ENCODE measurements at places on chromosomes 12 and 14. TPM values are rescaled to one million over a fixed set of nuclear protein-coding genes. Genes with fewer than 3 reads are reported as not detected.

DNA sequence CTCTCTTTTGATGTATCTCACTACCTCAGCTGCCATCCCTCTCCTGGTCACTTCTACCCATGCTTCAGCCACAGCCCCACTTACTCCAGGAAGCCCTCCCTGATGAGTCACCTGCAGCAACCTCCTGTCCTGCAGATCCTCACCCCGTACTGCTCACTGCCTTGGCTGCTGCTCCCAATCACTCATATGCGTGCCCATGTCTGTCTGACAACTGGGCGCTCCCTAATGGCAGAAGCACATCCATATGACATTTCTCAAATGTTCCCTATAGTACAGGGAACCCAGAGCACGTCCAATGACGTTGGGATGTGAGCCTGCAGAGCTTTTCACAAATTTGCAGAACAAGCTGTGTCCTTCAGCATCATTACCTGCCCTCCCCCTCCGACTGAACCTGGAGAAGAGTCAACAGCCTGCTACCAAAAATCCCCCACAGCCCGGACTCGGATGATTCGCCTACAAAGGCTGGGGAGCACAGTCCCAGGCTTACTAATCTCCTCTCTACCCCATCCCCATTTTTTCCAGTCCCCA is 90.0 kb downstream of the SINHCAF start:
- no peak for DNase-seq

- no peak for DNase-seq
These were observed 36.5 kb upstream of the KICS2 start for GRCh38 chr12:64258576-64258975.

DNA sequence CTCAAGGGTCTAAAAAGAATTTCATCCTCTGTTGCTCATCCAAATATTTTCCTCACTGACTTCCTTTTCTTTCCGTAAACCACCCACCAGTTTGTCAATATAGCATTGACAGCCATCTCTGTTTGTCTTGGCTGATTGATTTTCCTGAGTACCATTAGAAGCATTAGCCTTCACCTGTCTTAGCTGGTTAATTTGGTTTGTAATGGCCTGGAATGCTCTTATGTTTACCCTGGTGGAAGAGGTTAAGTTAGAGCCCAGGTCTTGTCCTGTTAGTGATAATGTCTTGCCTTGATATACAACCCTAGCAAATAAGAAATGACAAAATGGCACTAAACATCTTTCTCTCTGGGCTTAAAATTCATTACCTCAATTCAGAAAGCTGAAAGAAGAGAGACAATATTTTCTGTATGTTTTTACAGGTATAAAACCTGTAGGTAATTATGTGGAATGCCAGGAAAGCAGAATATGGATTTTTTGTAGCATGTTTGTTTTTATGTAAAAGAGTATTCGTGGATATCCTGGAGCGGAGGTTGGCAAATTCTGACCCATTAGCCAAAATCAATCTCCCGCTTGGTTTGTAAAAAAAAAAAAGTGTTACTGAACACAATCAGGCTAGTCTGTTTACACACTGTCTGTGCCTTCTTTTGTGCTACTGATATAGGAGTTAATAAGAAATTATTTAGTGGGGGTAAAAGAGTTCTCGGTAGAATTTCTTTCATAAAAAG is 224.4 kb upstream of the DAAM1 start:
- no peak for DNase-seq

DNA sequence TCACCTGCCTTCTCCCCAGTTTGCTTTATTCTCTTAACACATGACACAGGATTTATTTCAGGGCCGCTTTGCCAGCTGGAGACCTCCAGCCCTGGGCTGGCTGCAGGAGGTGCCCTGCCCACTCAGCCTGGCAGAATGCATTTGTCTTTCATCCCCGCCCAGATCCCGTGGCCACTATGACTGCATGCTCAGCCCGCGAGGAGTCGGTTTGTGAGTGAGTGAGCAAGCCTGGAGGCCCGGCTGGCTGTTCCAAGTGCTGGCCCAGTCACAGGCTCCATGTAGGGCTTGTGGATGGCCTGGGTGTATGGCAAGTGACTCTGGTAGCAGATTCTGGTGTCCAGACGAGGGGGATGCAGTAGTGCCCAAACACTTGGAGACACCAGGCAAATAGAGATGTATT is 2.1 kb downstream of the TDP1 start:
- DNase-seq, result no peak

DNA sequence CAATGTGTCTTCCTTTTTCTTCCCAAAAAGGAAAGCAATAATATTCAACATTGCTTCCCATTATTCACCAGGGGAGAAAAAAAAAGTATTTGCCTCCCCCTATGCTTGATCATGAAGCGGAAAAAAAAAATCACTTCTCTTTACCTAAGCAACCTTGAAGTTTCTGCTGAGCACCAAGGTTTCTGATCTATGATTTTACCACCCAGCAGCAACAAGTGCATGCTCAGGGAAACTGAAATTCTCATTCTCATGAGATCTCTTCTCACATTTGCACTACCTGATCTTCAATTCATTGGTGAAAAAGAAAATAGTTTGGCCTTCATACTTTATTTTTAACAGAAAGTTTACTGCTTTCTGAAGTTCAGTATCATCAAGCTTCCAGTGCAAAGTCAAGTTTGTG is 125.8 kb downstream of the ARMH4 start:
- no peak for DNase-seq

- no peak for DNase-seq
These were observed 53.2 kb downstream of the RPAP3 start for GRCh38 chr12:47652521-47653234.

- no peak for DNase-seq
These were observed 46.9 kb downstream of the ACTN1 start for GRCh38 chr14:68932231-68932630.

- DNase-seq, result no peak
These were observed at the start of gene KRT84 for GRCh38 chr12:52385226-52385702. KRT84 (minus strand) TSS chr12:52385652; CDS start chr12:52385585, 67 bp downstream.

DNA sequence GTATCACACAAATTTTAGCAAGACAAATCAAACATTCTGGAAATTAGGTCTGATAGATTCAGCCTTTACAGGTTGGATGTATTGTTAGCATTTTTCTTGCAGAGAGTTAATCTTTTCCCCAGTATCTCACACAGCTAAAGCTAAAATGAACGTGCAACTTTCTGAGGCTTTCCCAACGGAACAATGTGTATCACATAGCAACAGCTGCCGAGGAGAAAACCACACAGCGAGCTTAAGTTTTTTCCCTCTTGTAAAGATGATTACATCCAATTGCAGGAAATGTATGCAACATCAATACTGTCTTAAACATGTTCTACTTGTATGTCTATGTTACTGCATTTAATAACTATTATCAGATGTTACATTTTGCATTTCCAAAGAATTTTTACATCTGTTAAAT is 182.2 kb downstream of the CCDC59 start:
- no peak for DNase-seq

DNA sequence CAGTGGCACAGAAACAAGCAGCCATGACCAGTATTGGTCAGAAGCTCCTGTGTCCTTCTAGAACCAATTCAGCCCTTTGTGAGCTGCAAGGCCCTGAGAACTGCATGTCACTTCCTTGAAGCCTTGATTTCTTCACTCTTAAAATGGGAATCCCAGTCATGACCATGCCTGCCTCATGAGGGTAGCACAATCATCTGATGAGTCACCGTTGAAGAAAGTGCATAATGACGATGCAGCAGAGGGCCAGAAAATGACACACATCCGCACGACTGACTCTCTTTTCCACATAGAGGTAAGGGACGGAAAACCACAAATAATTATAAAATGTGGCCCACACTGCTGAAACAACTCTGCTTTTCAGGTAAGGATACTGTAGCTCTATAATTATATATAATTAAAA is 777.4 kb downstream of the BCL11B start:
- DNase-seq, result peak; percentile 83

GRCh38 chr12:85424581-85425348 is 144.7 kb downstream of the ALX1 start:
- DNase-seq, result peak; percentile 50

DNA sequence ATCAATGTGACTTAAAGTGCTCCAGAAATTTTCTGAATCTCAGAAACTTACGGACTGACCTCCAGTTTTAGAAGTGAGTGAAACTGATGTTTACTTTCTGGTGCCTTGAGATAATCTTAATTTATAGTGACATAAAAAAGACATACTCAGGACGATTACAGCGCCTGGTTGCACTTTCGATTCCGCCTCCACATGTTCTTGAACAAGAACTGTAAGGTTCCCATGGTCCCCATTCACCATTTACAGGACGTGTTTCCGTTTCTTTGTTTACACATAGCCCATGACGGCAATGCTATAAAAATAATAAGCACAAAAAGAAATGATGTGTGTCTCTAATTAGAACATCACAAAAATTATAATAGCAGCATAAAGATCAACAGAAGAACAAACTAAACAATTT is 98.2 kb downstream of the ADAMTS20 start:
- DNase-seq, result no peak

DNA sequence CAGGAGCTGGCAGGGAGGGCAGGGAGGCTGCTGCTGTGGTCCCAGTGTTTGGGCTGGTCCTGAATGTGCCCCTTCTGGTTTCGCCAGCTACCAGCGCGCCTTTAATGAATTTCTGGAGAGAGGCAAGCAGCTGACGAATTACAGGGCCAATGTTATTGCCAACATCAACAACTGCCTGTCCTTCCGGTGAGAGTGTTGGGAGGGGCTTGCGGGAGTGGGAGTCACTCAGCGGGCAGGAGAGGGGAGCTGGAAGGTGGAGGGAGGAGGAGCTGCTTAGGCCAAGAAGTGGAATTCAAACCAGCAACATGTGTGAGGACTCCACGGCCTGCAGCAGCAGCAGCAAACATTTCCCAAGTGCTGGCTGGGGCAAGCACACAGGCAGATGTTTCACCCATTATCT is 7.7 kb downstream of the TNFAIP2 start:
- DNase-seq, result peak; percentile 90

GRCh38 chr14:55274146-55274545 is 2.9 kb downstream of the FBXO34 start:
- DNase-seq, result peak; percentile 20

DNA sequence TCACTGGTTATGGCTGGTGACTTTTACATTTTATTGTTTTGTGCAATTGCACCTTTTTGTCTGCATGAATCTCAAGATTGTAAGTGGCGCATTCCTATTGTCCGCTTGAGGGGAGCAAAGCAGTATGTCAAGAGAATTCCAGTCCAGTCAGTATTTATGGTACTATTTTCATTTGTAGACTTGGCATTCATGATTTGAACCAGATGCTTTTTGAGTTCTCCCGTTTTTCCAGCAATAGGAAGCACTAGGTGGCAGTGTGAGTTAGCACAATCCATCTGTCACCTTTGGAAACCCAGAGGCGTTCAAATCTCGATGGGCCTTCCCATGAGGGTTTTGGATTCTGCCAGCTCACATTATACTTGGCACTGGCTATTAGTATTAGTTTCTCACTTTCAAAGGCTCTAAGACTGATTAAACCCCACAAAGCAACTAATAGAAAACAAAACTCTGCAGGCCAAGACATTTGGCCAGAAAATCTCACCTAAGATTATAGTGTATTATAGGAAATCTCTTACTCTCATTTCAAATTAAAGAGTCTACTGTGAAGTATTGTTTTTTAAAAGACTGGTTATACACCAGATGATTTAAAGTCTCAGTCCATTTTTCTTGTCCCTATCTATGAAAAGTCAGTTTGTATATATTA is 2.2 kb downstream of the DACT1 start:
- peak; percentile 66 for DNase-seq

DNA sequence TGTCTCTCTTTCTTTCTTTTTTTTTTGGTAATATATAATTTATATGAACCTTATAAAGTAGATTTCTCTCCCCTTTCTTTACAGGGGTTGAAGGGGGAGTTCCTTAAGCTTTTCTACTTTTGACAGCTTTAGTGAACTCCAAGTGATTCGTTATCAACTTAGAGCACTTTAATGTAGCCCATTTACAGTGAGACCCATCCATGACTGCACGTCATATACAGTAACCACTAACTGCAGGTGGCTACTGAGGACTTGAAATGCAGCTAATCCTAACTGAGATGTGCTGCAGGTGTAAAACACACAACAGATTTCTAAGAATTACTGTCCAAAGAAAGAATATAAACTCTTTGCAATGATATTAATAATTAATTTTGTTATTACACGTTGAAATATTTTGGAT is 582 bp downstream of the LRRIQ1 start:
- DNase-seq, result no peak

DNA sequence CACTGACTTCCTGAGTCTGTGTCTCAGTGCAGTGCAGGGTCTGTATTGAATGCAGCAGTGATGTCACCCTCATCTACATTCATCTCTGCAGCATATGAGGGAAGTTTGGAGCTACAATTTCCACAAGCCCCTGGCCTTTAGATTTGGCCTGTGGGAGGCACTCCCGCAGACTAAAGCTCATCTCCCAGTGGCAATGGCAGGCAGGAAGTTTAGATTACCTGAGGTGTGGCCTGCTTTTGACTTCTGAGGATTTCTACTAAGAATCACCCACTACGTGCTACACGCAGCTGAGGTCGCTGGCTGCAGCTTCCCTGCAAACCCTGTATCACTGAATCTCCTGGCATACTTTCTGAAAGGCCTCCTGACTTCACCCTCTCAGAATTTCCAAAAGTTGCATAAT is 202.2 kb upstream of the PRKD1 start:
- no peak for DNase-seq

- no peak for DNase-seq
These were observed 1311.5 kb downstream of the TMEM121 start for GRCh38 chr14:106837870-106838269.

DNA sequence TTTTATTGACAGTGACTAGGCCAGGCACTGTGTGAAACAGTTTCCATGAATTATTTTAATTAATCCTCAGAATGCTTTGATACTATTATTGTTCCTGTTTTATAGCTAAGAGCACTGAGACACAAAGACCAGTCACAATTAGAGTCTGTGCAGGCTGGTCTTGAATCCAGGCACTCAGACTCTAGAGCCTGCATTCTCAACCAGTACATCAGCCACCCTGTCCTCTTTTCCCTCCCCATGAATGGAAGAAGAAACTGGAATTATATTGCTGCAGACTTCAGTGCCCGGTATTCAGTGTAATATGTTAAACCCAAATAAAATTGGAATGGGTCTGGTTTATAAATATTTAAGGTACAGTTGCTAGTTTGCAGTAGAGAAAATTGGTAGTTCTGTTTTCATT is 303.0 kb upstream of the RGS6 start:
- DNase-seq, result no peak

DNA sequence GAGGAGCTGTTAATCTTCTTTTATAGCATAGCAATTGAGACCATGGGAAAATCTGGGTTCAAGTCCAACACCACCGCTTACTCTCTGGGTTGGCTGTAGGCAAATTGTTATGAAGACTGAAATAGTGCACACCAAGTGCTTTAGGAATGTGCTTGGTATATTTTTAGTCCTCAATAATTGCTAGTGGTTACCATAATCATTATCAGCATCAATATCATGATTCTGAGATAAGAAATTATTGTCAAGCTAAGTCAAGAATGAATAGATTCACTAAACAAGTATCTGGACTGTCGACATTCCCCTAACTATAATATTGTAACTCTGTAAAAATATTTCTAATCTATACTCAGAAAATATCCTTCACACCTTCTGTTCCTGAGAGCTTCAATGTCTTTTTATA is 48.5 kb downstream of the ANO4 start:
- DNase-seq, result no peak

TCL1B gene
- total RNA-seq, result not detected

CDKL1 gene
- total RNA-seq, result 14.3 TPM

PRH2 gene
- total RNA-seq, result not detected

TMEM117 gene
- 3.2 TPM for total RNA-seq

TSPAN9 gene
- 12.6 TPM for total RNA-seq

IQSEC3 gene
- not detected for total RNA-seq
